HuH-7.5 (cell line): ENCODE measurements at places on chromosomes 7 and 10.

GRCh38 chr7:95180-95862 is 97.0 kb upstream of the FAM20C start:
- no peak for DNase-seq

DNA sequence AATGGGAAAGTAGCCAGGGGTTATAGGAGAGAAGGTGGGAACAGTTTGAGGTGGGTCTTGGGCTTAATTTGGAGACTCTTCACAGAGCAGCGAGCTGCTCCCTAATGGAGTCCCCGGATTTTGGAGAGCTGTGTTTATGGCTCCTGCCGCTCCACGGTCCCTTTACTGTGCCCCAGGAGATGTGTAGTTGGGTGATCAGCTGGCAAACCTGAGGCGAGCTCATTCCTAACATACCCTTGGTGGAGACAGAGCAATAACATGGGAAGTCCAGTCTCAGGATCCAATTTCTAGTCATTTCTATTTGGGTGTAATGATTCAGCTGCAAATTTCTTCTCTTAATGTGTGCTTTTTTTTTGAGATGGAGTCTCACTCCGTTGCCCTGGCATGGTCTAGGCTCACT is 1.5 kb downstream of the GARIN1A start:
- DNase-seq: no peak

GRCh38 chr10:19922236-19922963 is 106.2 kb downstream of the PLXDC2 start:
- DNase-seq: no peak

GRCh38 chr7:5231811-5232484 is 41.9 kb downstream of the WIPI2 start:
- DNase-seq: no peak

DNA sequence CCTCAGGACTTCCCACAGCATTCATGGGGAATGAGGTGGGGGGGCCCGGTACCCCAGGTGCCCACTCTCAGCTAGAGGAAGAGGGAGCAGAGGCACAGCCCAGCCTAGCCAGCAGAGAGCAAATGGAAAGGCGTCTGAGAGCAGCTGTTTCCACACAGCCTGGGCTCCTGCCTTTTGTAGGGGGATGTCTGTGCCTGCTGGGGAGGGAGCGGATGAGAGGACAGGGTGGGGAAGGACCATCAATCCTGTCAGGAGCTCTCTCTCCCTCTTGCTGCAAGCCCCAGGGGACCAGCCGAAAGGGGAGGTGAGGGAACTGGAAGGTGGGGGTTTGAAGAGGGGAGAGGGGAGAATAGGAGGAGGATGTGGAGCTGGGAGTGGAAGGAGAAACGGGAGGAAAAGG is at the start of gene PKD2L1:
Gene PKD2L1 (minus strand): TSS at position 150 of the 400 bp plus-strand sequence. CDS start 125 bp downstream, at position 25.
- no peak for DNase-seq

GRCh38 chr7:117776224-117776623 is 97.0 kb downstream of the CTTNBP2 start:
- DNase-seq: no peak

DNA sequence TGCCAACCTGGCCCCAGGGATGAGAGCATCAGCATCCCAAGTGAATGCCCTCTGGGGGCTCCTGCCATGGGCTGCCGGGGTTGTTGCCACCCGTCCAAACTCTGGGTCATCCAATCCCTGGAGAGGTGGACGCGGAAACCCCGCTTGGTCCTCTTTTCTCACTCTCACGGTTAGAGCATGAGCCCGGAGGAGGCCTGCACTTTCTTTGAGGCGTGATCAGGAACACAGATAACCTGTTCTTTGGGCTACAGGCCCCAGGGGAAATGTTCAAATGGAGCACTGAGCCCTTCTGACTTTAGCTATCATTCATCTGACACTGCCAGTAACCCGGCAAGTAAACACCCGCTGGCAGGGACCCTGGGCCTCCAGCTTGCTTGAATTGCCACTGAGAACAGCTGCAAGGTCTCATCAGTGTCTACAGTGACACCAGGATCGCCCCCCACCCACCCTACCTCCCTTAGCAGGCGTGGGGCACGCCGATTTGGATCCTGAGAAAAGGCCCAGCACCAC is 29.4 kb upstream of the SLF2 start:
- no peak for DNase-seq

GRCh38 chr10:1475771-1476454 is 261.4 kb downstream of the ADARB2 start:
- no peak for DNase-seq

DNA sequence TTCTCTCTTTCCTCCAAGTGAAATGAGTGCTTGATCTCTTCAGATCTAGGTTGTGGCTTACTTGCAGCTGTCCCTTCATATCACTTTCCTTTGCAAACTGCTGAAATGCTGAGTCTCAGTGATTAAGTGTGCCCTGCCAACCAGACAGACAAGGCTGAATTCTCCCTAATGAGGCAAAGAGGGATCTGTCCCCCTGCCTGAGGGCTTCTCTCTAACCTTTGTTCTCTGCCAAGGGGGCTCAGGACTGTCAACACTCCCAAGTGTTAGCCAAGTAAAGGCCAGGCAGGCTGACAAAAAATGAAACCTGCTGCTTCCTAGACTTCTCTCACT is at the start of gene MSS51:
Gene MSS51 (minus strand): TSS at position 24 of the 330 bp plus-strand sequence. CDS start 5,277 bp downstream, outside the sequence.
- DNase-seq: no peak

DNA sequence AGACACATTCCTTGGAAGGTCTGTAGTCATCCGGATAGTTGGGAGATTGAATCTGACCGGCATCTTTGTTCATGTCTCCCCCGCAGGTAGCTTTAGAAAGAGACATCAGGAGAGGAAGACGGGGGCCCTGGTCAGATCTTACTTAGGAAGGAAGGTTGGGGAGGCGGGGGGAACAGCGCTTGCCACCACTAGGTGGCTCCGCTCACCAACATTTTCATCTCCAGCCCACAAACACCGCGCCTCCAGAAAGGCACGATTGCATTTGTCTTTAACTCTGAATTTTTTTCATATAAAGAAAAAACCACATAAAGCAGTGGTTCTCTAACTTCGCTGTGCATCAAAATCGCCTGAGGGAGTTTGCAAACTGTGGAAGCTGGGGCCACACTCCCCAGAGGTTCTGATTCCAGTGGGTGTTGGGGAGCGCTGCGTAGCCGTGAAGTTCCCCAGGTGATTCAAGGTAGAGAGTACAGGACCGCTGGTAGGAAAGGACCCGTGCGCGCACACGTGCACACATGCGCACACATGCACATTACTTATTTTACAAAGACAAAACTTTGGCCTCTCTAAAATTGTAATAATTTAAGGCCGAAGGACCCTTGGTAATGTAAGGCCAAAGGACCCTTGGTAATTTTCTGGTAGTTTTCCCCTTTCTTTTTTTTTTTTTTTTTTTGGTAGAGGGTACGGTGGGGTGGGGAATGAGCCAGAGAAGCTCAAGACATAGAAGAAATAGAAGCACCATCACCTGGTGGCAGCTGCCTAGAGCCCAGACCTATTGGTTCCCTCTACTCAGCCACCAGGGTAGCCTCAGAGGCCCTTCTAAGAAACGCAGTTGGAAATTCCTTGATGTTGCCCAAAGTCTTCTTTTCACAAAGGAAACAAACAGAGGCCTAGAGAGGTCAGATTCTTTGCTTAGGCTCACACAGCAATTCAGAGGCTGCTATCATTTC is 37.4 kb upstream of the OPALIN start:
- DNase-seq: peak; percentile 79

- DNase-seq: no peak
These were observed 139.4 kb downstream of the OAT start for GRCh38 chr10:124279298-124279697.

- DNase-seq: no peak
These were observed 266.8 kb upstream of the STEAP1 start for GRCh38 chr7:89887489-89887888.

DNA sequence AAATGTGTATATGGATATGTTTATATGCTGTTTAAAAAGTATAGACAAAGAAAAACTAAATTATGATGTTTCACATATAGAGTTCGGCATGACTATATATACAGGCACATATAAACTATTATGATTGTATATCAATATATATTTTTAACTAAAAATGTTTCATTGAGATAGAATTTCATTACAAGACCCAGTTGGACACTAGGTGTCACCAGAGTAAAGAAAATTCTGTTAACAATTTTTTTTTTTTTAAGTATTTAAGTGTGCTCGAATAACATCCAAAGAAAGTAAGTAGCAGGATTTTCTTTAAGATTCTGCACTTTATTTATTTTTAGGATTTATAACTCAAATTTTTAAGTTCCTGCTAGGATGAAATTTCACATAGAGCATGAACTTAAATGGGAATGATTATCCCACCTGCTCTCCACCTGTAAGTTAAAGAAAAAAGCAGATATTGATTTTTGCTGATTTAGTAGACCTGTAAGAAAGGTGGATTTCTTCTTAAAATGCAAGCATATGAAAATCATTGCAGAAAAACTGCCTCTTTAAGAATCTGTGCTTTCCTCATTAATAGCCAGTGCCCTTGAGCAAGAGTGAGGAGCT is 961.5 kb downstream of the PCDH15 start:
- DNase-seq: no peak

DNA sequence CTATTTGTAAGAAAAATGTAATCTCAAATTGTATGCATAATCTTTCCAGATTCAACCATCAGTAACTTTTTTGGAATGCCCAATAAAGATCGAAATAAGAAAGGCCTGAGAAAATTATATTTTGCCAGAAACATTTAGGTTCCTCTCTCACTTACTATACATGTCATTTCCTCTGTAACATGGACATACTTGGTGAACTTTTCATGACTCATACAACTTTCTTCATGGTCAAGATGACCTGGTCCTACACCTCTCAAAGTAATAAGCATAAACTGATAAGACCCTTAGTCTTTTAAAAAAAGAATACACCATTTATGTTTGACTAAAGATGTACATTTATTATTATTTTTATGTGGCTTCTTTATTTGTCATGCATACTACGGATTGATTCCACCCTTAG is 125.3 kb downstream of the REEP3 start:
- no peak for DNase-seq

- no peak for DNase-seq
These were observed 64.8 kb upstream of the AHR start for GRCh38 chr7:17233603-17234002.

- DNase-seq: no peak
These were observed 54.7 kb downstream of the MAPK8 start for GRCh38 chr10:48361176-48361575.

DNA sequence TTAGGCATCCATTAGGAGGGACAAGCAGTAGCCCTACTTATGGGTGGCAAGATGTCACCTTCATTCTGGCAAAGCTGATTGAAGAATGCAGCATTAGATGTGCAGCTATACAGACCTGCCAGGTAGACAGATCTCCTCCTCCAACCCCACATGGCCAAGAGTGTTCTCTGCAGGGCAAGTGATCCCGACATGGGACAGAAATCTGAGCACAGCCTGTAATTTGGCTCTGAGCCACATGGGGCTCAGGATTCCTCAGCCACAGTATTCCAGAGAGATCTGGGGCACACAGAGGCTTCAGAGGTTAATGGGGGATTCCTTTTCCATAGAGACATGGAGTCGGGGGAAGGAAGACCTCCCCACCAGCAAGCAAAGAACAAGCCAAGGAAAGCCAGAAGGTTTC is 58.7 kb upstream of the GDF10 start:
- DNase-seq: no peak

GRCh38 chr10:44309939-44310761 is 74.7 kb downstream of the CXCL12 start:
- no peak for DNase-seq

DNA sequence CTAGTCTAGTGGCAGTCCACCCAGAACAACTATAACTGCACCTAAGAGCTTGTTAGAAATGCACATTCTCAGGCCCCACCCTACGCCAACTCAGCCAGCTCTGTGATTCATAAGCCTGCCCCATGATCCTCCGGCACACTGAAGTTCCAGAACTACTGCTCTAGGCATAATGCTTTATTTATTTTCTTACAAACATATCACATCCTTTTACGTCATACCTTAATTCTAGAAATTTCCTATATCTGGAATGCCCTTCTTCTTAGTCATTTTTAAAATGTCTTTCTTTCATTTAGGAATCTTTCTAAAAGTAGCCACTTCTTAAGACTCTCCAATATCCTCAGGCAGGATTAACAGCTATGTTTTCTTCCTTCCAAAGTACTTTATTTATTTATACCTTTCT is 480.1 kb downstream of the INHBA start:
- no peak for DNase-seq

DNA sequence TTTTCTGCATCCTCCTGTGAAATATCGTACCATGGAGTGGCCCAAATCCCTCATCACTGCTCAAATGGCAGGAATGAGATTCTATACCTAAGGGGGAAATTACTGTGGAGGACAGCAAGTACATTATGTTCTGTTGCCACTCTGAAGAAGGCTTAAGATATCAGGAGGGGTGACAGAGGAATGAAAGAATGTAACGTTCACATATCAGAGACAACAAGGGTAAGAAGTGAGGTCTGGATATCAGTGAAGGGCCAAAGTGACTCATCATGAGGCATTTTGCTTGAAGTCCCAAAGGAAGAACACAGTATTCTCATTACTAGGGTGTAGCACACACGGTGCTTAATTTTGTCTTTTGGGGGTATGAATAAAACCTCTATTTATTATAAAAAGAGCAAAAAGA is 71.5 kb upstream of the SLC13A1 start:
- no peak for DNase-seq

- DNase-seq: no peak
These were observed 11.3 kb downstream of the KMT2C start for GRCh38 chr7:152424348-152425108.

DNA sequence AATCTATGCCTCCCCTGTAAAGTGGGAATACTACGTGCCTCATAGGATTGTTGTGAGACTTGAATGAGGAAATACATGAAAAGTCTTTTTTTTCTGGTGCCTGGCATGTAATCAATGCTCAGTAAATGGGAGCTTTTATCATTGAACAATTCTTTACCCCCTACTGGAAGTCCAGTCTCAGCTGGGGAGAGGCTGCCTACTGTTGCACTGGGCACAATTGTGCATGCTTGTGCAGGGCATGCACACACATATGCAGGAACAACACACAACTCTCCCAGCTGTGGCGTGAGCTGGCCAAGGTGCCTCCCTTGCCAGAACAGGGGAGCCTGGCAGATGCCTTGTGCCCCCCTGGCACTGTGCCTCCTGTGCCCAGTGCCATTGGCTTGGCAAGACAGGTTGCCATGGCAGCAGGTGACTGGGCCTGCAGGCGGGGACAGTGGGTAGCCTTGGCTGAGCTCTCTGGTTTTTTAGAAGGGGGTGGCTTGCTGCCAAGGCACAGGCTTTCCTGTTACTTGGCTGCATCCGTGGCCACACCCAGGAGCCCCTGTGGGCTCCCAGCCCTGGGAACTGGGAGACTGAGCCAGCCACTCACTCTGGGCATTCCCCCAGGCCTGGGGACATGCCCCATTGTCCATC is 16.1 kb upstream of the PALD1 start:
- no peak for DNase-seq

- peak; percentile 68 for DNase-seq
These were observed 3.2 kb downstream of the DNAJB6 start for GRCh38 chr7:157339777-157340677.
